ENCODE measurements at places on chromosomes 11 and 22.
A peak's percentile ranks its signal among the peaks of the same experiment; 100 is the strongest.

- no peak for DNase-seq
Observed at GRCh38 chr11:126711977-126712625, 288.5 kb downstream of the KIRREL3 start.

- peak; percentile 68 for DNase-seq
Observed at GRCh38 chr11:62830904-62831519, 839 bp downstream of the STX5 start.

DNA sequence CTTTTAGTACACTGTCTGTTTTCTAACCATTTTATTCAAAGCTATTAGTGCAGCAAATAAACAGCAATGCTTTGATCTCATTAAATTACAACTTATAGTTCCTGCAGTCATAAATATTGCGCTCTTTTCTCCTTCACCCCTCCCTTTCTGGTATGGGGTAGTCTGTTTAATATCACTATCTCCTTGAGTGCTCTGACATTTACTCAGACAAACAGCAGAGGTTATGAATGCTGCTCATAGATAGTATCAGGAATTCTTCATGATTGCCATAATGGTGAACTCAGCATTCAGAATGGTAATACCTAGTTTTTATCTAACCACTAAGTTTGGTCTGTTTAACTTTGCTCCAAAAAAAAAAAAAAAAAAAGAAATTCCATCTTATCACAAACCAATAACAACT lies 87.4 kb downstream of the EIF3M start:
- DNase-seq: peak; percentile 26

GRCh38 chr11:116513894-116514293 lies 258.9 kb downstream of the BUD13 start:
- DNase-seq: no peak

GRCh38 chr11:67396587-67397389 lies 4.9 kb downstream of the PPP1CA start:
- DNase-seq: no peak

DNA sequence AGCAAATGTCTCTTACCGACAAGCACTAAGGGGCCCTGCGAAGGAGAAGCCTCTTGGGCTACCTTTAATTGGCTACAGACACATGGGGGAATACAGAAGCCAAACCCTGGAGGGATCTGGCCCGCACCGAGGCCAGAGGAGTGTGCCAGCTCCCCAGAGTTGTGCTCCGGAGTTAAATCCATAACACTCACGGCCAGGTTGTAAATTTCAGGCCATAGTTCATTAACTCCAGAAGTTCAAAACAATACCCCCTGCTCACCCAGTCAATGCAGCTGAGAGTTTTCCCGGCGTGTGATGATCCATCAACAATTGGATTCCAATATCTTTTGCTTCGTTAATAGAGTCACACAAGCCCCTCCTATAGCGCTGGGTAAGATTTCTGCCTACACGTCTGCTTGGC lies 371.5 kb downstream of the NXPE2 start:
- DNase-seq: no peak

GRCh38 chr11:28447226-28447625 lies 339.0 kb downstream of the METTL15 start:
- DNase-seq: no peak

DNA sequence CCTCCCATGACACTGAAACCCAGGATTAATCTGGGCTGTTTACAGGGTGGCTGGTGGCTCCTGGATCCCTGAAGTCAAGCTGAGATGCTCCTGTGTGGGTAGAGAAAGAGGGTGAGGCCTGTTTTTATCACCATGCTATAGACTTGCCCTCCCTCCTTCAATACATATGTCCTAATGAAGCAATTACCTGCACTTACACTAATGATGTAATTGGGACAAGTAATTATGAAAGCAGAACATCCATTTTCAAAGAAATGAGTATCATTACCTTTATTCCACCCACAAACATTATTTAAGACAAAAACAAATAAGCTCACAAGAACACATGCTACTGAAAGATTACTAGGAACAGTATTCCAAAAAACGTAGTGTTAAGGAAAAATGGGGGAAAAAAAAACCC lies 64.3 kb upstream of the CHRM4 start:
- no peak for DNase-seq

GRCh38 chr11:97454988-97455387 lies 1065.2 kb downstream of the JRKL start:
- DNase-seq: peak; percentile 21

DNA sequence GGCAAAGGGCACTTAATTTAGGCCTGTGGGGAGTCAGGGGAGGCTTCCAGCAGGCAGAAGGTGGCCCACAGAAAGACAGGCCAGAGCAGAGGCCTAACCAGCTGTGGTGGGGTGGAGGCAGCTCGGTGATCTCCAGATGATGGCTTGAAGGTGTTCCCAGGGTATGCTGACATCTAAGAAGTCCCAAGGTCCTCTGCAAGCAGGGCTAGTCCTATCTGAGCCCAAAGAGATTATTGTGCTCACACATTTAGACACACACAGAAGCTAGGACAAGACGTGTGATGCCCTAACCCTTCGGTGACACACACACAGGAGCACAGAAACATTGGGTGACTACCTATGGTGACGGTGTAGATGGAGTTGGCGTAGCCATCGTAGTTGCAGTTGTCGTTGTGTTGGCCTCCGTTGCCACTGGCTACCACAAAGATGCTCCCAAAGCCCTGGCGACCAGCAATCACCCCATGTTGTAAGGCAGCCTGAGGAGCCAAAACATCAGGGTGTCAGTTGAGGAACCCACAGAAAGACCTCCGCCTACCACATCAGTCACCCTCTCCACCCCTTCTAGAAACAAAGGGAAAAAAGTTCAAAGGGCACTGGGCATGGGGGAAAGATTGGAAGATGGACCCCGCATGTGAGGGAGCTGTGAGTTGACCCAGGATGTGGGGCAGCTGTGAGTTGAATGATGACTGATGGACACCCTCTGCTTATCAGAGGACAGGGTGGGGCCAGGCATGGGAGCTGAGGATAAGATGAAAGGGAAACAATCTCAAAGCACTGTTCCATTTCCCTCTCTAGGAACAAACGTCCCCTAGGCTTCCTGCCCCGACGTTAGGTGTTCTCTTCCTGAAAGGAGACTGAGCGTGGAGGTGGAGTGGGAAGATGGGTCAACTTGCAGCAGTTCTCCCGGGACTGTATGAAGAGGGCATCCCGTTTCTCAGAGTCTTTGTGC lies 7.9 kb downstream of the PCSK7 start:
- no peak for DNase-seq

DNA sequence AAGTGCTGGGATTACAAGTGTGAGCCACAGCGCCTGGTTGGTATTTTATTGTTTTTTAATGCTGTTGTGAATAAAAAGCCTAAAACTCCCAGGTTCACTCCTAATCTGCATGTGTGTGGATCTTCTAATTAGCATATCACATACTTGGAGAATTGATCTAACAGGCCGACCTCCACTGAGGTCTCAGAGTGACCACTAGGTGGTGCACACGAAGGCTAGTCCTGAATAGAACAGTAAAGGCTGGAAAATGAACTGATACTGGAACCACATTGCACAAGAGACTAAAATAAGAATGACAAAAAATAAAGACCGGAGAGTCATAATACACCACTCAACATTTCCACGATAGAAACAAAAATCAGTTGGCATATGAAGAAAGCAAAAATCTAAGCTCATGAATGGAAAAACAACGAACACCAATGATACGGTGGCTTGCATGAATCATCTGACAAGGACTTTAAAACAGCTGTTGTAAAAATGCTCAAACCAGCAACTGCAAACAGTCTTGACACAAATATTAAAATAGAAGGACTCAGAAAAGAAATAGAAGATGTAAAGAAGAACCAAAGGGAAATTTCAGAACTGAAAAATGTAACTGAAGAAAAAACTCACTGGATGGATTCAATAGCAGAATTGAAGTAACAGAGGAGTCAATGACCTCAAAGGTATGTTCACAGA lies 19.2 kb downstream of the PIM3 start:
- DNase-seq: peak; percentile 64

DNA sequence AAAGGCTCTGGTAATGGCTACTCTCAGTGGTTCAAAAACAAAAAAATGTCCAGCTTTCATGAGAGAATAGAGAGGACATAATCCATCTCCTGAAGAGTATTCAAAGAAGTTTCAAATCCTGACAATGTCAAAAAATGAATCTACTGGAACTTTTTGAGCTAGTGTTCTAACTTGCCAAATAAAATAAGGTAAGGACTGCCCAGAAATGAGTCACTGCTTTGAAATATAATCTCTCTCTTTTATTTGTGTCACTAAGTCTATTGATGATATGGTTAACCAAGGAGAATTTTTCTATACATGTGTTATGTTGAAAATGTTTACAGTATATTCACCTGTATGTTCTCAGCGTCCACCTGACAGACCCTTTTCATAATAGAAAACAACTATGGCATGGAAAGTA lies 3.4 kb downstream of the GUCY1A2 start:
- no peak for DNase-seq

- peak; percentile 77 for DNase-seq
Observed at GRCh38 chr11:128548649-128549255, 38.6 kb downstream of the ETS1 start.

GRCh38 chr22:27684901-27685300 lies 116.7 kb downstream of the MN1 start:
- DNase-seq: no peak

- DNase-seq: peak; percentile 8
Observed at GRCh38 chr11:81963018-81963417, 770.6 kb downstream of the FAM181B start.

DNA sequence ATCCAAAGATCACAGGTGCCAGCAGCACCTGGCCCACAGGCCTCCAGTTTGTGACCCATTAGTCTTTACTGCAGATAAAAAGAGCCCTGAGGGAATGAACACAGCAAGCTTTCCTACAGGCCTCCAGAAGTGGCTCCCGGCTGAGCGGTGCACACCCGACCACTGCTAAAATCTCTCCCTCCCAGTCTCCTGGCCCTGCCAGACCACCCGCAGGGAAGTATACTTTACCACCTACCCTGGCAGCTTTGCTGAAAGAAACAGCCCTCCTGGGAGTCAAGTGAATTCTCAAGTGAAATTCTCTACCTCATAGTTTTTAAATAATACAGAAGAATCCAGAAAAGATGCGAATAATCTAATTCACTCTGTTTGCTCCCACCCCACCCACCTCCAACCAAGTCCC lies 15.4 kb upstream of the MTNR1B start:
- DNase-seq: no peak

DNA sequence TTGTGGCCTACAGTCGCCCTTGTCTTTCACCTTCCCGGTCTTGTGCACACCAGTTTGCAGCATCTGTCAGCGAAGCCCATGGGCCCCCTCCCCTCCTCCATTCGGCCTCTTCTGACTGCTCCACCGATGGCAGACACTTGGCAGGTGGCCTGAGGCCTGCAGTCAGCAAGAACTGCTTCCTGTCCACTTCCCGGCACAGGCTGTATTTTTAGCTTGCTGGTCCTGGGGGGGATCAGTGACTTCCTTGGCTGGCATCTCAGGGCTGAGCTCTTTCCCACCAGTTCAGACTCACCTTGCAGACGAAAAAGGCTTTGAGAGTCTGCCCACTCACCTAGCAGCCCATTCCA lies 106.4 kb downstream of the SYN3 start:
- DNase-seq: peak; percentile 60

DNA sequence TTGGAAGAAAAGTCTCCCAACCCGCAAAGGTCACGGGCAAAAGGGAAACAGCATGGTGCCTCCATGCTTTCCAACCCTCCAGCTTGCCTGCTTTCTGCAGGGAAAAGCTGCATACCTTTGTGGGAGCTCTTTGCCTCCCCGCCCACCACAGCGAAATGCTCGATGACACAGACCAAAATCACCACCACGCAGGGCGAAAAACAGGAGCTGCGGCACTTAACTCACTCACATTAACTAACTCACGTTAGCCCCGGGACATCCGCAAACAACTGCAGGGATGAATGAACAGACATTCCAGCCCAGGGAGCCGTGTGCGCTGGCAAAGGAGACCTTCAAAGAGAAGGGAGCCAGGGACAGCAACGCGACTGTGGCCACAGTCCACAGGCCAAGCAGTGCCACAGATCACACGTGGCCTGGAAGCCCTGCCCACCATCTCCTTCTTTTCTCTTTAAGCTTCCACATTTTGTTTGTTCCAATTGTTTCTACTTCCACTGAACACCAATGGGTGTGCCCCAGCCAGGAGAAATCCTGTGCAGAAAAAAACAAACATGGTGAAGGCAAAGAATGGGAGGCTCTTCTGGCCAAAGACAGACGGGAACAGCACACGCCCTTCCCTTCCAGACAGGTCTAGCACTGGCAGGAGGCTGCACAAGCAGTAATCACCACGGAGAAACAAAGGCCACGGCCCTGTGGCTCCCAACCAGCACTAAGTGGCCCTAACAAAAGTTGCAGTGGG lies 39.3 kb downstream of the DUSP8 start:
- no peak for DNase-seq

GRCh38 chr11:87128372-87128771 lies 90.6 kb downstream of the TMEM135 start:
- DNase-seq: no peak

- DNase-seq: no peak
Observed at GRCh38 chr11:84381666-84382065, 1095.5 kb upstream of the CCDC90B start.

DNA sequence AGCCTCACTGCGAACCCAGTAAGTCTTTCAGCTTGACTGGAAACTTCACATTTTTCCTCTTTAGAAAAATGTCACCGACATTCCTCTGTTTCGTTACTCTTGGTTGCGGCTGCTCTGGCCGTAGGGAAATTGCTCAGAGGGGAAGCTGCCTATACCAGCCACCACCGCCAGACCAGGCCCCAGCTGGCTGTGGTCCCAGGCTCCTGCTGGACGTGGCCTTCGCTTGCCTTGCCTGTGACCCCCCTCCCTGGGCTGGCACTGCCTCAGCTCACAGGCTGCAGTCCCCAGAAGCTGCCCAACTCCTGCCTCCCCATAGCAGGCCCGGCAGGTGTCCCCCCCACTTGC lies 197.8 kb downstream of the MN1 start:
- peak; percentile 68 for DNase-seq

DNA sequence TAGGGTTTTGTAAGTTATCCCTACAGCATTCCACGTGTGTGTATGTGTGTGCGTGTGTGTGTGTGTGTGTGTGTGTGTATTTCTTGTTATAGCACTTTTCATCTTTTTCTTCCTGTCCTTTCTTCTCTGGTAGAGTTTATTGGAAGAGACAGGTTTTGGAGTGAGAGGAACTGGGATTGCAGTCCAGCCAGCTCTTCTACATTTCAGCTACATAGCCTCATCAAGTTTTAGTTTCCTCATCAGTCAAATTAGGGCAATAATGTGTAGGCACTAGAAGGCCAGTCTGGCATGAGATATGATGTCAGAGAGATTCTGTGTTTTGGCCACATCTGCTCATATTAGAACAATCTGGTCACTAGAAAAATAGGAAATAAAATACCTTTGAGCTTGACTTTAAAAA lies 1283.5 kb upstream of the TENM4 start:
- DNase-seq: no peak

GRCh38 chr11:15099267-15099666 lies 15.5 kb upstream of the INSC start:
- no peak for DNase-seq
